B cell (primary cell): ENCODE measurements at places on chromosomes 12 and 14. TPM values are rescaled to one million over a fixed set of nuclear protein-coding genes. Genes with fewer than 3 reads are reported as not detected.
A peak's percentile ranks its signal among the peaks of the same experiment; 100 is the strongest.

The BCL11B gene
- 0.42 and 0.44 TPM in 2 replicates for total RNA-seq

The LRRC10 gene
- not detected in 2 replicates for total RNA-seq

- no peak overlapping the region for H3K27ac ChIP-seq
- DNase-seq: no peak
- no peak overlapping the region for H3K4me3 ChIP-seq
These were observed 84.7 kb downstream of the BMP4 start for GRCh38 chr14:53871951-53872350.

GRCh38 chr14:67889455-67889854, 69.9 kb downstream of the RAD51B start:
- no peak for DNase-seq
- H3K36me3 ChIP-seq: no peaks in the 10 kb centered on the region
- no peaks in the 10 kb centered on the region for H3K27me3 ChIP-seq
- H3K4me1 ChIP-seq: no peaks in the 10 kb centered on the region
- H3K27ac ChIP-seq: no peak overlapping the region

DNA sequence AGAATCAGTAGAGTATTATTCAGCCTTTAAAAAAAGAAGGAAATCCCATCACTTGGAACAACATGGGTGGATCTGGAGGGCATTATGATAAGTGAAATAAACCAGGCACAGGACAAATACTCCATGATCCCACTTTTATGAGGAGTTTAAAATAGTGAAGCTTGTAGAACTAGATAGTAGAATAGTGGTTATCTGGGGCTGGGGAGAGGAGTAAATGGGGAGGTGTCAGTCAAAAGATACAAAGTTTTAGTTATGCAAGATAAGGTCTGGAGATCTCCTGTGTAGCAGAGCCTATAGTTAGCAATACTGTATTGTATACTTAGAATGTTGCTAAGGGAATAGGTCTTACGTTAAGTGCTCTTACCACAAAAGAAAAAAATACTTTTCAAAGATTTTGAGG, 64.9 kb downstream of the RIC8B start:
- no peak overlapping the region for H3K4me3 ChIP-seq
- no peak overlapping the region for H3K27ac ChIP-seq
- no peak for DNase-seq
- H3K27me3 ChIP-seq: no peaks in the 10 kb centered on the region
- H3K4me1 ChIP-seq: no peaks in the 10 kb centered on the region

GRCh38 chr14:92926931-92927330, 4.0 kb downstream of the CHGA start:
- peaks cover 8% of the 10 kb centered on the region for H3K4me1 ChIP-seq
- no peak overlapping the region for H3K4me3 ChIP-seq
- peaks cover 18% of the 10 kb centered on the region for H3K27me3 ChIP-seq
- H3K27ac ChIP-seq: no peak overlapping the region
- H3K36me3 ChIP-seq: no peaks in the 10 kb centered on the region

DNA sequence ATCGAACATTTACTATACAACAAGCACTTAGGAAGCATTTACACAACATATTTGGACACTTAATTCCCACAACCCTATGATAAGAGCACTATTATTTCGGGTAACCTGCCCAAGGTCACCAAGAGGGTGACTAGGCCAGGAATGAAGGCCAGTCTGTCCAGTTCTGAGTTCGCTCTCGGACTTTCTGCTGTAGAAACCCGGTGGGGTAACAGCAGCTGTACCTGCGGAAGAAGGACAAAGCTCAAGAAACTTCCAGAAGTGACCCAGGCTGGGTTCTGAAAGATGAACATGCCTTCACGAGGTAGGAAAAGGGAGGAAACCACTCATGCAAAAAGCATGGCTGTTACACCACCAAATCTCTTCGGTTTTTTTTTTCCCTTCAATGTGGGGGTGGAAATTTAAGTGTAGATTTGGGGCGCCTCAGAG, 10.8 kb downstream of the PLA2G1B start:
- DNase-seq: no peak
- no peaks in the 10 kb centered on the region for H3K36me3 ChIP-seq
- peaks cover 13% of the 10 kb centered on the region for H3K4me1 ChIP-seq
- H3K27me3 ChIP-seq: no peaks in the 10 kb centered on the region
- H3K27ac ChIP-seq: peak overlapping the region; percentile 86

DNA sequence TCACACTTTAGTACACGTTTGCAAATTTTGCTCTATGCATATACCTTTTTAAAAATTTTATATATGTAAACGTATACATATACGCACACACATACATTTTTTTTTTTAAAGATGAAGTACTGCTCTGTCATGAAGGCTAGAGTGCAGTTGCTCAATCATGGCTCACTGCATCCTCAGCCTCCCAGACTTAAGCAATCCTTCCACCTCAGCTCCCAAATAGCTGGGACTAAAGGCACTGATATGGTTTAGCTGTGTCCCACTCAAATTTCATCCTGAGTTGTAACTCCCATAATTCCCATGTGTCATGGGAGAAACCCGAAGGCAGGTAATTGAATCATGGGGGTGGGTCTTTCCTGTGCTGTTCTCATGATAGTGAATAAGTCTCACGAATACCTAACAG, 220.8 kb upstream of the CAND1 start:
- DNase-seq: no peak
- no peak overlapping the region for H3K4me3 ChIP-seq
- H3K27me3 ChIP-seq: peaks cover 4% of the 10 kb centered on the region
- H3K4me1 ChIP-seq: no peaks in the 10 kb centered on the region
- H3K36me3 ChIP-seq: no peaks in the 10 kb centered on the region

DNA sequence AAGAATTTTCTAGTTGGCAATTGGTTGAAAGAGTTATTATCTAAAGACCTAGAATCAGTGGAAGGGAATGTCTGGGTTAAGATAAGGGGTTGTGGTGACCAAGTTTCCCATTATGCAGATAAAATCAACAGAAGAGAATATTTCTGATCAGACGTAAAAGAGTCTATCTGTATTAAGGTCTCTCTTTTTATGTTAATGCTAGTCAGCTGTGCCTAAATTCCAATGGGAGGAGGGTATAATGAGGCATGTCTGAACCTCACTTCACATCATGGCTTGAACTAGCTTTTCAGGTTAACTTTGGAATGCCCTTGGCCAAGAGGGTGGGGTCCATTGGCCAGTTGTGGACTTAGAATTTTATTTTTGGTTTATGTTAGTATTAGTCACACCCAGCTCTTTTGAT, 34.3 kb upstream of the CHST11 start:
- peaks cover 6% of the 10 kb centered on the region for H3K4me1 ChIP-seq
- no peak overlapping the region for H3K4me3 ChIP-seq
- no peak overlapping the region for H3K27ac ChIP-seq
- no peaks in the 10 kb centered on the region for H3K27me3 ChIP-seq
- no peaks in the 10 kb centered on the region for H3K36me3 ChIP-seq

DNA sequence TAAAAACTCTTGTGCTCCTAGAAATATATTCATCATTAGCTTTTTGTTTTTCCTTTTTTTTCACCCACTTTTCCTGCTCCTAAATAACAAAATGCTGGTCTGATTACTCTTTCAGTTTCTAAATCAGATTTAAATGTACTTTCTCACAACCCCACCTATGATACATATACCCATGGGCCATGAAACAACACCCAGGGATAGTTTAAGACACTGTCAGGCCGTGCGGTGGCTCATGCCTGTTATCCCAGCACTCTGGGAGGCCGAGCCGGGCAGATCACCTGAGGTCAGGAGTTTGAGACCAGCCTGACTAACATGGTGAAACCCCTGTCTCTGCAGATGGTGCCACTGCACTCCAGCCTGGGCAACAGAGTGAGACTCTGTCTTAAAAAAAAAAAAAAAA, 1.6 kb upstream of the NUMB start:
- H3K27me3 ChIP-seq: no peaks in the 10 kb centered on the region
- H3K4me3 ChIP-seq: no peak overlapping the region
- DNase-seq: no peak
- no peak overlapping the region for H3K27ac ChIP-seq
